NCI-H1048 (cell line): ENCODE measurements at places on chromosomes 4 and X.

DNA sequence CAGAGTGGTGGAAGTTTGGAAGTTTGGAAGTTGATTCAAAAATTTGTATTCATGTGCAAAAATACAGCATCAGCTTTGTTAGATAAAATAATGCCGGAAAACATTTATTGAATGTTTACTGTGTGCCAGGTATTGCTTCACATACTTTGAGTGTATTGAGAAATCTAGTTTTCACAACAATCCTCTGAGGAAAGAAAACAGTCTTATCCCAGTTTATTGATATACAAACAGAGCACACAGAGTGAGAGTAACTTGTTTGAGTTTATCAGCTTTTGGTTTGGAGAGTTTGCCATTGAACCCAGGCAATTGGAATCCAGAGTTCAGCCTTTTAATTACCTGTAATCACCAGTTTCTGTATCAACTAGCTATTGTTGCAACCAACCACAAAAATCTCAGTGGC is 127.2 kb upstream of the RPS6KA3 start:
- DNase-seq, result no peak

- DNase-seq, result no peak
Observed at GRCh38 chrX:119398587-119398973, 556 bp upstream of the SLC25A43 start.

DNA sequence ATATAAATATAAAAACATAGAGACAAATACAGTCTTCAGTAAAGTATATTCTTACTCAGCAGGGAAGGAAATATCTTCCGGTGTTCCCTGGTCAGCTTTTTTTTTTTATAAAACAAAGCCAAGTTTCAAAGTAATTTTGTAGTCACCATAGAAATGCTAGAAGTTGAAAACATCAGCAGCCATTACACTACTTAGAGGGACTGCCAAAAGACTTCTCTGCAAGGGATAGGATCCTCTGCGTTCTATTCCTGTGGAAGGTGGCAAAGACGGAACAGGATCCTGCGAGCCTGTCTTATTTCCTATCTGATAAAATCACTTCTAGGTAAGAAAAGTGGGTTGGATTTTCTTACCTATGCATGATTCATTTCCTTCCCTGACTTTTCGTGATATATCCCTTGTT is 19.4 kb downstream of the CLDN22 start:
- no peak for DNase-seq

- peak; percentile 16 for DNase-seq
Observed at GRCh38 chr4:40675166-40675565, 45.5 kb upstream of the RBM47 start.

DNA sequence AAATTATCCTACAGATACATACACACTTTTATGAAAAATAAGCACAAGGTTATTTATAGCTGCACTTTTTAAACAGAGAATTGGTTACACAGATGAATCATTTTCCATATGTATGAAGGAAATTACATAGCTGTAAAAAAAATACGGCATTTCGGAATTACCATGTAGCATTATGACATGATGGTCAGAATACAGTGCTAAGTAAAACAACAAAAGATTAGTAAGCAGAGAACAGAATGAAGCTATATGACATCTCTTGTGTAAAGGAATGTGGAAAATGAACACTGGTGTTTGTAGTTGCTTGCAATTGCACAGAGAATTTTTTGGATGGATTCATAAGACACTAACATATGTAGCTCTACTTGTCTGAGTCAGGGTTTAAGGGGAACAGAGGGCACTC is 1222.0 kb upstream of the PRKX start:
- no peak for DNase-seq

GRCh38 chrX:30712214-30712613 is 59.0 kb downstream of the GK start:
- DNase-seq, result no peak

DNA sequence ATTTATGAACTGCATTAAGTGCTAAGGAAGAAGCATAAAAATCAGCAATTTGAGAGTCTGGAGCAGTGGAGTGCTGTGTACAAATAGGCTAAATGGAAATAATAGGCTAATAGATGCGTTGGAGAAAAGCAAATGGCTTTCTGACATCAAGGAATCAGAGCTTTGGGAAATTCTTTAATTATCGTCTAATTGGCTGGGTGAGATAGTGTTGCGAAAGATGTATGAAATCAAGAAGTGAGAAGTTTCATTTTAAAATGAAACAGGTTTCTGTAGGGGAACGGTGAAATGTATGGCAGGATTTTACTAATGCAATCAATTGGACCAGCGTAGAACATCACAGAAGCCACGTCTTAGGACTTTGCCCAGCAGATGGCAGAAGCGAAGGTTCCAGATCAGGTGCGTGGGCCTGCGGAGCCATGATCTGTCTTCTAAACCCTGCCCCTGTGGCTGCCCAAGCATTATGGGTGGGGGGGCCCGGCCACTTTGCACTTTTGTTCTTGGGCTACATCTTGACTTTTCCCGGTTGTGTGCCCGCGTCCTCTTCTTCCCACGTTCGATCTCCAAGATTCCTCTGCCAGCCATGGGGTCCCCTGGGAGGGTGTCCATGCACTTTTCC is 118.5 kb upstream of the SHISA3 start:
- no peak for DNase-seq

DNA sequence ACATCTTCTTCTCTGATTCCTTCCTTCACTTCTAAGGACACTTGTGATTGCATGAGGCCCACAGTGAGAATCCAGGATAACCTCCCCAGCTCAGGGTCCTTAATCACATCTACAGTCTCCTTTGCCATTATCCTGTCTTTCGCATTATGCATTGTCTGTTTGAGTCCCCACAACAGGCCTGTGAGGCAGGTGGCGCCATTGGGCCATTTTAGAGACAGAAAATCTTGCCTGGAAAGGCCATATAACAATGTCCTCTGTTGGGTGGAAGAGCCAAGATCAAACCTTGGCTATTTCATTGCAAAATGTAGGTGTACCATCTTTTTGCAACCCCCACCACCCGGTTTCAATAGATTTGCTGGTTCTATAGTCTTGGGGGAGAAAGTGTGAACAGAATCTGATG is 11.8 kb upstream of the DCUN1D4 start:
- DNase-seq, result peak; percentile 12

- no peak for DNase-seq
Observed at GRCh38 chr4:127917151-127917550, 36.5 kb downstream of the PLK4 start.

DNA sequence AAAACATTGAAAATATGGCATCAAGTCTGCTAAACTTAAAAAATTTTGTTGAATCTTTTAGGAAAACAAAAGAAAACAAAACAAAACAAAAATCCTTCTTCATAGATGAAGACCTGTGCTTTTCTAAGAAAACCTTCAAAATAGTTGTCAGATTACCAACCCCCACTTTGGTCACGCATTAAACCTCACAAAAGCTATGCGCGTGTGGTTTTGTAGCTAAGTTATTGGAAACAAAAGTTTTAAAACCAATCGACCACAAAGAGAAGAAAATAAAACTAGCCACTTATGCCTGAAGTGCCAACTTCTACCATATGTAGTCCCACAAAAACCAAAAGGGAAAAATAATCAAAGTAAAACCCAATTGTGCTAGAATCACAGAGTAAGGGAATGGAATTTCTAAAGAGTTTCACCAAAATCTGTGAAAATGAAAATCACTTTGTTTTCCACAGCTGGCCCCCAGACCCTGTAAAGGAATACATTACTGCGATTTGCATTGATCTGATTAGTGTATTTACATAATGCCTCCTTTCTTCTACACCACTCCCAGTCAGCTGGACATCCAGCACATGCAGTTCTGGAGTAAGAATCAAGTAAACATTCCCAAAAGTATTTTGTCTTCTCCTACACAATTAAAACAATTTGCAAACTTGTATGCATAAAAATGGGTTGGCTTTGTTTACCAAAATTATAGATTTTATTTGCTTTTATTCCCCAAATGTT is 330.1 kb upstream of the DKK2 start:
- no peak for DNase-seq

DNA sequence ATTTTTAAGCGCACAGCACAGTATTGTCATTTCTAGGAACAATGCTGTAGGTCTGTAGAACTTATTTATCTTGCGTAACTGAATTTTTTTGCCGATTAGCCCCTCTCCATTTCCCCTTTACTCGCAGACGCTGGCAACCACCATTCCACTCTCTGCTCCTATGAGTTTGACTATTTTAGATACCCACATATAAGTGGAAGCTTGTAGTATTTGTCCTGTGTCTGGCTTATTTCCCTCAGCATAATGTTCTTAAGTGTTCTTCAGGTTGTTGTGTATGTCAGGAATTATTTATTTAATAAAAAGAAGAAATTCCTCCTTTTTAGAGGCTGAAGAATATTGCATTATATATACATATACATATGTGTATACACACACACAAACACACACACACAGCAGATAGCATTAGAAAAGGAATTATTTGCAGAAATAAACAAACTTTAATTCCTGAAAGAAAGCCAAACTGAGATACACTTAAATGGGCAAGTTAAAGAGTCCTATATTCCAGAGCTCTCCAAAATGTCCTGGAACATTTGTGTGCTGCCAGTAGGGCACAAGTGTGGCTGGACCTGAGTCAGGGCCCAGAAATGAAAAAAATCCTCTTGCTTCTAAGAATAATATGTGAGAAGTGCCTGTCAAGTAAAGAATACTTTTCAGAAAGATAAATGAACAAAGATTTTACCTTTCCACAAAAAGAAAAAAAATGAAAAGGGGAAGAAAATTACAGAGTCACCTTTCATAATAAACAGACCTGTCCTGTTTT is 4.5 kb upstream of the ZNF330 start:
- no peak for DNase-seq

GRCh38 chrX:107714206-107714891 is 61.2 kb downstream of the TSC22D3 start:
- no peak for DNase-seq

- DNase-seq, result no peak
Observed at GRCh38 chrX:15566244-15566643, 34.5 kb downstream of the ACE2 start.
